Globus pallidus (tissue), 1 donor: ENCODE measurements at places on chromosomes 7 and 10.
A peak's percentile ranks its signal among the peaks of the same experiment; 100 is the strongest.

GRCh38 chr10:60934215-60935175, 9.5 kb downstream of the RHOBTB1 start:
- no peak for DNase-seq

- no peak for DNase-seq
These were observed 163.0 kb downstream of the FGFR2 start for GRCh38 chr10:121435099-121435875.

DNA sequence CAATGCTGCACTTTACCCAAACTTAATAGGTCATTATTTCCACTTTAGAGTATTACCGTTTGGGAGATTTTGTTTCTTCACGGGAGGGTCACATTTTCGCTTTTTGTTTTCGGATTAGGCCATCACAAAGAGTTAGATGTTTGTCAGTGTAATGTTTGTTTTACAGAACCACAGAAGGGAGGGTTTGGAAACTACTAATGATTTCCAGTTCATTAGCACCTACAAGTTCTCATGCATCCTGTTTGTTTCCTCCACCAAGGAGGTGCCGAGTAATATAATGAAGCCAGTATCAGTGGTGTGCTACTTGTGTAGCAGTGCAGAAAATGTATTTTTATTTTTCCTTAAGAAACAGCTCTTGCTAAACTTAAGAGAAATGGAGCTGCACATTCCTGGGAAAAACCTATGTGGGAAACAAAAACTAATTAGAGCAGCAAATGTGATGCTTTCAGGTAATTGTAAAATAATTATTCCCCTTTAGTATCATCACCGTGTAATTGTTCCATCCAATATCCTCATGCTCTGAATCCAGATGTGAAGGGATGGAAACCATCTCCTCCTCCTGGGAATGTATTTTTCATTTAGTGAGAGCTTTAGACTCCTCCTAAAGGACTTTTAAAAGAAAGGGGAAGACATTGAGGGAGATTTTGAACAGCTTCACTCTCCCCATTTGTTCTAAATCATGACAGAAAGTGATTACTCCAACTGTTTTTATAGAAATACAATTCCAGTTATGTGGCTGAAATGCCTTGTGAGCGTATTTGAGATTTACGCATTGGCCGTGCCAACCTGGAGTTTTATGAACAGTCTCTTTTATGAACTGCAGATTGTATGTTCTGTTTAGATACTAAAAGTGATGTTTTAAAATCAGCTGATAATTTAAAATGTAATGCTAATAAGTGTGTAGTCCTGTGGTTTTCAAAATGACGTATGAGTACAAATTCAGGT, 5.6 kb downstream of the CELF2 start:
- DNase-seq, result no peak

GRCh38 chr7:140456551-140457051, 22.7 kb downstream of the MKRN1 start:
- no peak for DNase-seq

DNA sequence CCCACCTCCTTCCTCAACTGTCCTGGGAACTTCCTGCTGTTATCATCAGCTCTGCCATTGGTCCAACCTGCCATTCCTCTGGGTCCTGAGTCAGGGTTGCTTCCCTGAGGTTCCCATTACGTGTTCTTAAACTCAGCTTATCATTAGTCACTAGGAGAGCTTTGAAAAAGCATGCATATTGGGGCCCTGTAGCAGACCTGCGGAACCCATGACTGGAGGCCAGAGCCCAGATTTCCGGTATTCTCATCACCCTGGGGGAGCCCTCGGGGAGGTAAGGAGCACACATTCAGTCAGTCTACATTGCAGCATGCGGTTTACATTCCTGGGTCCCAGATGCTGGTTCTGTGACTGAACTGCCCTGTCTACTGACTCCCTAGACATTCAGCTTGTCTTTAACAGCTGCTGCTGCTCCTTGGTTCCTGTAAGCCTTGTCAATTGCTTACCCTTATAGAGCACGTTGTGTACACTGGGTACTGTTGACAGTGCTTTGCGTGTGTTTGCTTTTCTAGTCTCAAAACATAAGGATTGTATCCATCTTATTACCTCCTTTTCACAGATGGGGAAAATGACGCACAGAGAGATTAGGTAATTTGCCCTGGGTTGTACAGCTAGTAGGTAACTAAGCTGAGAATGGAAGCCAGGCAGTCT, 12.8 kb downstream of the CDHR3 start:
- DNase-seq, result no peak

- DNase-seq, result no peak
These were observed 804.4 kb upstream of the CELF2 start for GRCh38 chr10:10213237-10213636.

- no peak for DNase-seq
These were observed 54.4 kb downstream of the SH3PXD2A start for GRCh38 chr10:103800789-103801540.

DNA sequence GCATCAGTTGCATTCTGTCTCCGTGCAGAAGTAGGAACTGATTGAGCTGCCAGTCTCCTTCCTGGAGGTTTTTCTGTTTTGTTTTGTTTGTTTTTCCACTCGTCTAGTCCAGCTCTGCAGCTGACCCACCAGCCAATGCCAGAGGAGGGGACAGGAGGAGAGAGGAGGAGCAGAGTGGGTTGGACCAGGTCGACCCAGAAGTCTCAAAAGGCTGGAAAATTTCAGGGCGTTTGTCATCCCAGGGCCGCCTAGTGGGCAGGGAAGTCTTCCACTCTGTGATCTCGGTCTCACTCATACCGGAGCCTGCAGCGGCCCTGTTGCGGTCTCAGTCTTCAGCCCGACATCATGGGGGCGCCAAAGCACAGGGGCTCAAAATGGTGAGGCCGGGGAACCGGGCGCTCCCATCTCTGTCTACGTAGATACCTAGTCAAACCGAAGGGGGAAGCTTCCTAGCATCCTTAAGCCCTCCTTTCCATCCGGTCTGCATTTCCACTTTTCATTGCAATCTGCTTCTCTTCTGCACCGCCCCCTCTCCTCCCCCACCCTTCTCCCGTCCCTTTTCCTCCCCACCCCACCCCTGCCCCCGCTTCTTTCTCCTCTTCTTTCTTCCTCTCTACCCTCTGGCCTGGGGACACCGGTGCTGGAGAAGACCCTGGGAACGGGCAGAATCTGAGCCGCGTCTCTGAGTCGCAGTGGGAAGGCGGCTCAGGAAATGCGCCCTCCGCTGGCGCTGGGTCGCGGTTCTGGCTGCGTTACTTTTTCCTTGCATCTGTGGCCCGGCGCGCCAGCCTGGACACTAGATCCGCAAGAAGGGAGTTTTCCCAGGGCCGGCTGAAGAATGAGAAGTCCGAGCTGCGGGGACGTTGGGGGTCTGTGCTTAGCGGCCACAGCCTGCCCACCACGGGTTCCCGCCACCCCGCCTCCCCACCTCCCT, 16.2 kb upstream of the PAX2 start:
- no peak for DNase-seq

DNA sequence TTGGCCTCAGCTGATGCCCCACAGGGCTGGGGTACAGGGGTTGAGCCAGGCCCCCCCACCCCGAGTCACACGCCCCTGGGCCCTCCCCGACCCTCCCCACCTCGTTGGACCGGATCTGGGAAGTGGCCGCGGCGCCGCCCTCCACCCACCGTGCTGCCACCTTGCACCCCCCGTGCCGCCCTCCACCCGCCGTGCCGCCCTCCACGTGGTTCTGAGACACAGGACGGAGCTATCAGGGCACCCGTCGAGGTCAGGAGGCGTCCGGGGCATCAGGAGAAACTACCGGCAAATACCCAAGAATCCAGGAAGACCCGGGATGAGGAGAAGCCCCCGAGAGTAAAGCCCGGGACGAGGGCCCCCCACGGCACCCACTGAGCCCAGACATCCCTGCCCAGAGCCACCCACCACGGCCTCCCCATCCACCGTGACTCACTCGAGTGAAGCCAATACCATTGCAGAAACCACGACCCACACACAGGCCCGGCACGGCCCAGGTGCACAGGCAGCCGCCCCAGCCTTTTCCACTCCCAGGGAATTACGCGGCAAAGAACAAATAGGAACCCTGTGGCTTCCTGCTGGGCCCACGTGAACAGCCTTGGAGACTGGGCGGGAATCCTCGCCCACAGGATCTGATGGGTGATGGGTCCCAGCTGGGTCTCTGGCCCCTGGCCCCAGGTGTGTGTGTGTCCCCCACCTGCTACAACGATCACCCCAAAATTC, 34.0 kb downstream of the ADAP1 start:
- no peak for DNase-seq

DNA sequence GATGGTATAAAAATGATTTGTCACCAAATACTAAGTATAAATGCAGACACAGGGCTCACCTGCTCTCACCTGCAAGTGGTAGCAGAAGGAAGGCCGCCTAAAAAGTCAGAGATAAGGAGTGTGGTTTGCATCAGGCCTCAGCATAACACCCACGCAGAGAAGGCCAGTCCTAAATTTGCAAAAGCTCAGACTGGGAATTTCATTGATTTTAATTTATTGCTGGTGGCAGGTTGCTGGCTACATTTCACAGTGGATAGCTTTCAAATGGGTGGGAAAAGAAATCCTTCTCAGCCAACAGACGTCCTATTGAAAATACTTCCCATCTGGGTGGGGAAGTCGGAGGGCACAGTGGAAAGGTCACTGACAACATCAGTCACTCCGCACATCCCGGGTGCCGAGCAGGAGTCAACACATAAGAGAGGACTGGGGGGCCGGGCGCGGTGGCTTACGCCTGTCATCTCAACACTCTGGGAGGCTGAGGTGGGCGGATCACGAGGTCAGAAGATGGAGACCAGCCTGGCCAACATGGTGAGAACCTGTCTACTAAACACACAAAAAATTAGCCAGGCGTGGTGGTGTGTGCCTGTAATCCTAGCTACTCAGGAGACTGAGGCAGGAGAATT, 561.8 kb upstream of the MKI67 start:
- no peak for DNase-seq

GRCh38 chr10:59079386-59080226, 96.8 kb upstream of the PHYHIPL start:
- DNase-seq, result no peak

DNA sequence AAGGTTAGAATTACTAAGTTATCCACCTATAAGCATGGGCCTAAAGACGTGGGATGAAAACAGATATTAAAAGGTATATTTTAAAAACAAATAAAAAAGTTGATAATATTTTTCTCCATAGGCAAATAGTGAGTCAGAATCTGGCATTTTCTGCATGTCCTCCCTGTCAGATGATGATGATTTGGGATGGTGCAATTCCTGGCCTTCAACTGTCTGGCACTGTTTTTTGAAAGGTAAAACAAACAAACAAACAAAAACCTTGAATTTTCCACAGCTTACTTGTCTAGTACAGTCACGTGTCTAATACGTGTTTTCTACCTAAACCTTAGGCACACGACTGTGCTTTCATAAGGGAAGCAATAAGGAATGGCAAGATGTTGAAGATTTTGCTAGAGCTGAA, 17.4 kb downstream of the HBP1 start:
- no peak for DNase-seq

DNA sequence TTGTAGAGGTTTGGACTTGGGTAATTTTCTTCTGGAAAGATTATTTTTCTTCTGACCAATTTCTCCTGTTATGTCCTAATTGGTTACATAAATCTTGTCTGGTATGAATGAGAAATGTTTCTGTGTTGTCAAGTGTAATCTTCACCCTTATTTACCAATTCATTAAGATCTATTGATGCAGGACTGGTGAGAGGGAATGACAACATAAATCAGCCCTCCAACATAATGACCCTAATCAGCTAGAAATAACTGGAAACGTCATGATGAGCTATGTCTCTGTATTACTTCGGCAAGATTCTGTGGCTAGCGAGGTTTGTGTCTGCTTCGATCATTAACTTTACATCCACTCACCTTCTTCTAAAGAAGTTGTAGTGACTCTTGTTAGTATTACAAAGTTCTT, 3.5 kb downstream of the FOXP2 start:
- no peak for DNase-seq

DNA sequence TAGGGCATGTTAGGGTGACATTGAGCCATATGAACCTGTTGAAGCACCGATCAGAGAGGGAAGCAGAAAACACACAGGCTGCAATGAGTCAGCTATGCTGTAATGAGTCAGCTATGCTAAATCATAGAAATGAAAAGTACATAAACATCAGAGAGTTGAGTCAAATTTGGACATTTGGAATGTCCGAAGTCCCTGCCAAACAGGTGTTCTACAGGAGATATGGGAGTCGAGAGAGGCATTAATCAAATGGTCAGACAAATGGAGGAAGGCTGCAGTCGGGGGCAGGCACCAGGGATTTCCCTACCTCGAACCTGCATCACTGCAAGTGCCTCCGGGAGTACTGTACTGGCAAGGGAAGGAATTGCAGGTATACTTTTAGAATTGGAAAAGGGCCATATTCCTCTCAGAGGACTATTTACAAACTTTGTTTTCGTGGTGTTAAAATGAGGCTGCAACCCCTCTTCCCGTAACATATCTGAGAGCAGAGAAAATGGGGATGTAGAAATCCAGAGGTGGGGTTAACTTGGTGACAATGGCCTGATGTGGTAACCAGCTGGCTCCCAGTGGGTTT, 8.8 kb upstream of the ZC3HAV1 start:
- DNase-seq, result no peak

GRCh38 chr10:20658158-20658557, 239.0 kb downstream of the NEBL start:
- no peak for DNase-seq

DNA sequence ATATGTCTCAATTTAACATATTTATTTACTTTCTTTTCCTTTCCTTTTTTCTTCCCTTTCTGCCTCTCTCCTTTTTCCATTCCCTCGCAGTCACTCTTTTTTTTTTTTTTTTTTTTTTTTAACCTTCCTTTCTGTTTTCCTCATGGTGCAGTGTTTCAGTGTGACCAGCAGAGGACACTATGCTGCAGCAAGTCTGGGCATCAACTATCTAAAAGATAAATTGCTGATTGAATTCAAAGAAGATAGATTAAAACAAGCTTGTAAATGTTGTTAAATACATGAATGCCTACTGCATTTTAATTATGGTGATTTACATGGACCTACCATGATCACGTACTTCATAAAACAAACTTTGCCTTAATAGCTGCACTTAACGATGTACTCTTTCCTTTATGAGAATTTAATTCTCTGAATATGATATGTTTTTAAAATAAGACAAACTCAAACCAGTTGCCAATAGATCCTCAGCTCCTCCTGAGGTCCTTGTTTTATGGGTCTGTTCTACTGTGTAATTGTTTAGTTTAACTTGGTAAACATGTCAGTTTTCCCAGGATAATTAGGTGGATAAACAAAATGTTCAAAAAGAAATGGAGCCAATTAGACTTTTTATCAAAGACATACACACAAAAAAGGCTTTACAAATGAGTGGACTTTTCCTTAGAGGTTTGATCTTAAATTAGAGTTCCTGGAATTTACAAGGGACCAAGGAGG, 101.0 kb upstream of the AGR3 start:
- DNase-seq, result peak; percentile 67

GRCh38 chr7:15801551-15801950, 115.1 kb upstream of the MEOX2 start:
- DNase-seq, result no peak

GRCh38 chr7:151695951-151696541, 176.4 kb upstream of the RHEB start:
- peak; percentile 48 for DNase-seq
